ENCODE measurements at places on chromosomes 11 and 22. TPM values are rescaled to one million over a fixed set of nuclear protein-coding genes. Genes with fewer than 3 reads are reported as not detected.
A peak's percentile ranks its signal among the peaks of the same experiment; 100 is the strongest.

GRCh38 chr22:28909375-28909774 is 26.0 kb downstream of the ZNRF3 start:
- DNase-seq: peak; percentile 17
- H3K4me3 ChIP-seq: no peak overlapping the region
- H3K36me3 ChIP-seq: no peaks in the 10 kb centered on the region
- H3K27ac ChIP-seq: no peak overlapping the region
- peaks cover 31% of the 10 kb centered on the region for H3K4me1 ChIP-seq

DNA sequence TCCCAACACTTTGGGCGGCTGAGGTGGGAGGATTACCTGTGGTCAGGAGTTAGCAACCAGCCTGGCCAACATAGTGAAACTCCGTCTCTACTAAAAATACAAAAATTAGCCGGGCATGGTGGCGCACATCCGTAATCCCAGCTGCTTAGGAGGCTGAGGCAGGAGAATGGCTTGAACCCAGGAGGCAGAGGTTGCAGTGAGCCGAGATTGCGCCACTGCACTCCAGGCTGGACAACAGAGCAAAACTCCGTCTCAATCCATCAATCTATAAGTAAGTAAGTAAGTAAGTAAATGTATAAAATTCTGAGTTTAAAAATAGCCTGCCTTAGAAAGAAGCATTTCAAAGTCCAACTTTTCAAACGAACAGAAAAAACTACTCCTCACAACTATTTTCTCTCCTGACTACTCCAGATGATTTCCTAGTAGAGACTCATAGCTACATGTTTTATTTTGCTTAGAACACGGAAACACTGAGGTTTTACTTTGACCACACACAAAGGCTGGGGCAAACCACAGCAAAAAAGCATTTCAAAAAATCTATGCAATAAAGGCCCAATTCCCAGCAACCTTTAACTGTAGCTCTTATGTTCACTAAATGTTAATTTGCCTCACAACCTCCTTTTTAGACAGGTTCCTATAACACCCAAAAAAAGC is 16.3 kb downstream of the SPTY2D1 start:
- no peaks in the 10 kb centered on the region for H3K27me3 ChIP-seq
- H3K4me3 ChIP-seq: peak overlapping the region; percentile 48
- DNase-seq: peak; percentile 64
- peak overlapping the region; percentile 47 for H3K27ac ChIP-seq

DNA sequence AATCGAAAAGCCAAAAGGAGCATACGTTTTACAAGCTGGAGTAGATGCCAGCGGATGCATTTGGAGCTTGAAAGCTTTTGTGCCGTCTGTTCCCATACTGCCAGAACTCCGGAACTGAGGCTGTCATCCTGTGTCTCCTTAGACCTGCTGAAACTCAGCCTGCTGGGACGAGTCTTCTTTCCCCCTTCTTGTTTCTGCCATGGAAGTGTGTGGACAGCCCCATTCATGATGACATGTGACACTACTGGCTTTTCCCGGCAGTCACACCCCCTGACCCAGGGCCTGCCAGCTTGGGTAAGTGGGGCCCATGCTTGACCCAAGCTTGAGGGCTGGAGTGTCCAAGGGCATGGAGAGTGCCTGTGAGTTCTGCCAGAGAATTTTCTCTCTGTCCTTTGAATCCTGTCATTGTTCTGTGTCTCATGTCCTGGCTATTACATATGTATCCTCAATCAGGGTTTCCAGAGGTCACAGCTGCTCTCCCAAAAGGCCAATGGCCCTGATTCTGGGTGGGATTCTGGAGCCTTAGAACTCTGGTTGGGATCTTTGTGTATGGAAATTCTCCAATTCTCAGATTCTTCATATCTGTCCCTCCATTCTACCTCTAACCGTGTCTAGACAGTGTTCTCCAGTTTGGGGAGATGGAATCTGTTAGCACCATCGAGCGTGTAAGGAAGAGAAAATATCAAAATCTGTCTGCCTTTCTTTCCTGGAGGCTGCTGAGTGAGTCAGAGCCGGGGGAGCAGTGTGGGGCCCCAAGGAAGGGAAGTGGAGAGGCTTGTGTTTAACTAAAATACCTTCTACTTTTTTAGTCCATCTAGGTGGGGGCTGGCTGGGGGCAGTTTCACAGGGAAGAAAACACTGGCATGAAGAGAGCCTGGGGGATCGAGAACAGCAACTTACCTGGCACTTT is 73.2 kb downstream of the KIAA1671 start:
- peak; percentile 15 for DNase-seq
- peaks cover 37% of the 10 kb centered on the region for H3K4me1 ChIP-seq
- peak overlapping the region; percentile 20 for H3K4me3 ChIP-seq
- H3K36me3 ChIP-seq: peaks cover 3% of the 10 kb centered on the region
- H3K27me3 ChIP-seq: no peaks in the 10 kb centered on the region

DNA sequence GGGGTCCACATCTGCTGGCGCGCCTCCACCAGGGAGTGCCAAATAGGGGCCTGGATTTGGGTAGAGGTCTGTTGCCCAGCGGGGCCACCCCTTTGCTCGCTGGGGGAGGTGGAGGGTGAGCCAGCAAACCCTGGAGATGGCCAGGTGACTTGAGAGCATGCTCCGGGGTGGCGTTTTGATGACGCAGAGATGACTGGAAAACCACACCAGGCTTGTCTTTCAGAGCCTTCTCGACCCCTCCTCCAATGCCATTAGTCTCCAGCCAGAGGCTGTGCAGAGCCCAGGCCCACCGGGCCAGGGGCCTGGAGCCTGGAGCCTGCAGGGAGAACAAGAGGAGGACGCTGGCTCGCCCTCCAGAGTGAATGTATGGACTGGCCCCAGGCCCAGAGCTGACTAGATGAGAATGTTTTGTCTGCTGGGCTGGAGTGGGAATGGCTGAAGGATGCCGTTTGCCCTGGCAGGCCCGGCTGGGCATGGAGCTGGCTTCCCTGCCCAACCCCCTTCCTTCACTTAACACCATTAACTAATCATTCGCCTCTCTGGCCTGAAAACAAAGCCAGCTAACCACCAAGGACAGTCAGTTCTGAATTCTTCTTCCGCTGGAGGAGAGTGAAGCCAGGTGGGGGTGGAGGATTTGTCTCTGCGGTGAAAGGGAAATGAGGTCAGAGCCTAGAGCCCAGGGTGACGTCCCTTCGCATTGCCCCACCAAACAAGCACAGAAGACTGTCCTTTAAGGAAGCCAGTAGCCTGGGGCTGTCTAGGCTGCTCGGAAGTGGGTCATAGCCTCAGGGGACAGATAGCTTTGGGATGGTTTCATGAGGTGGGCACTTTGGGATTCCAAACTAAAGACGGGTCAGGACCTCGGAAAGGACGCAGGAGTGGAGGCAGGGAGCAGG is 1.6 kb upstream of the MCAM start:
- DNase-seq: no peak
- H3K4me1 ChIP-seq: peaks cover 47% of the 10 kb centered on the region
- H3K36me3 ChIP-seq: no peaks in the 10 kb centered on the region
- H3K27ac ChIP-seq: peak overlapping the region; percentile 71
- no peak overlapping the region for H3K4me3 ChIP-seq
- peaks cover 43% of the 10 kb centered on the region for H3K27me3 ChIP-seq

DNA sequence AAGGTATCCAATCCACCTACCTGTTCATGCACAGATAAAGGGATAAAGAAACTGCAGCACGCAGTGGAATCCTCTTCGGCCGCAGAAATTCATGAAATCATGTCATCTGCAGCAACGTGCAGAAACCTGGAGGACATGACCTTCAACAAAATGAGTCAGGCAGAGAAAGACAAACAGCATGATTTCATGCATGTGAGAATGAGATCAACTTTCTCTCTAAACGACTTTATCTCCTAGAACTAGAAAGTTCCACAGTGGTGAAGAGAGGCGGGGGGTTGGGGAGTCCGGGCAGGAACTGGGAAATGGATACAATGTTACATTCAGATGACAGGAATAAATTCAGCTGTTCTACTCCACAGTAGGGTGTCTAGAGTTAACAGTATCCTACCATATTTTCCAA is 9.9 kb downstream of the RGL4 start:
- H3K4me1 ChIP-seq: peaks cover 85% of the 10 kb centered on the region
- H3K27ac ChIP-seq: no peak overlapping the region
- H3K27me3 ChIP-seq: no peaks in the 10 kb centered on the region
- DNase-seq: no peak
- no peak overlapping the region for H3K4me3 ChIP-seq

DNA sequence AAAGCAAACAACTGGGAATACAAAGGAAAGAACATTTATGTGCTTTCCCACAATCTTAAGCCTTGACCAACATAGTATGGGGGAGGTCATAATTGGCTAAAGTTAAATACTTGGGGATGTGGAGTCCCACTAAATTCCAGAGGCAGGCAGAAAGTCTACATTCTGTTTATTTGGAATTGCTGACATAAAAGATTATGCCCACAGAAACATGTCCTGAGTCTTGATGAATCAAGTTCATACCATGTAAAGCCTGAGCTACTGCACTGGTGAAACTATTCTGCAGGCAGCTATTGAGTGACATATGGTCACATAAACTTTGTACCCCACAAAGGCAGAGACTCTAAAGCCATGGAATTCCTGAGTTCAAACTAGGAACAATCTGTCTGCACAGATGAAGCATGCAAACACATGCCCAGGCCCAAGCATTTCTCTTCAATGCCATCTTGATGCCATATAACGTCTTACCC is 69.9 kb upstream of the CHRM4 start:
- peaks cover 9% of the 10 kb centered on the region for H3K4me1 ChIP-seq
- H3K4me3 ChIP-seq: no peak overlapping the region
- no peak overlapping the region for H3K27ac ChIP-seq
- H3K36me3 ChIP-seq: peaks cover 2% of the 10 kb centered on the region

DNA sequence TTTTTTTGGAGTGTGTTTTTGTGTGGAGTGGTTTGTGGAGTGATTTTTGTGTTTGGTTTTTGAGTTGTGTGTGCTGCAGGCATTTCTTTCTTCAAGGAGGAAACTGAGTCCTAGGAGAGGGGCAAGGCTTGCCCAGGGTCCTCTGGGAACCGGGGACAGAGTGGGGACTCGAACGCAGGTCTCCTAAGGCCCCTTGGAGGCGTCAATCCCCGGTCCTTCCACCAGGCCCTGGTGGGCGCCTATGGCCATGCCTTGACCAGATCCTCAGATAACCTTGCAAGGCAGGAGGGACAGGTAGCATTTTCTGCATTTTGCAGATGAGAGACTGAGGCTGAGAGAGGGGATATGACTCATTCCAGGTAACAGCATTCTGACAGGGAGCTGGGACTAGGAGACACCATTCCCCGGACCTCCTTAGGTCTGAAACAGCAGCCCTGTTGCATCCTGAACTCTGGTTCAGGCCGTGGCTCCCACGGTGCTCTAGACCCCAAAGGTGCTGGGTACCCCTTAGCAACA is 39.1 kb downstream of the MYO7A start:
- no peaks in the 10 kb centered on the region for H3K36me3 ChIP-seq
- H3K4me3 ChIP-seq: no peak overlapping the region
- no peaks in the 10 kb centered on the region for H3K4me1 ChIP-seq
- no peak overlapping the region for H3K27ac ChIP-seq
- no peak for DNase-seq

DNA sequence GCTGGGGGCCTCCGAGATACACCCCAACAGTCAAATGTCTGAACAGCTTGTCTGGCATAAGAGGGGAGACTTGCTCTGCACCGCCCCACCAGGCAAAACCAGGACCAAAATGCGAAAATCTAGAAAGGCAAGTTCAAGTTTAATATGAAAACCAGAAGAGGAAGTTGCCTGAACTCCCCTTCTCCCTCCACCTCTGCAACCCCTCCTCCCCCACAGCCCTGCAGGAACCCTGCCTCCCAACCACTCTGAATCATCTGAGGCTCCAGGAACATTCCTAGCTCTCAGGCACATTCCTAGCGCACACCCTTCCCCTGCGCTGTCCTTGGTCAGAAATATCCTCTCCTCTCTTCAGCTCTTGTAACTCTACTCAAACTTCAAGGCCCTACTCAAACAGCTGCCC is 36.7 kb downstream of the ISX start:
- no peaks in the 10 kb centered on the region for H3K4me1 ChIP-seq
- H3K36me3 ChIP-seq: no peaks in the 10 kb centered on the region
- no peak overlapping the region for H3K4me3 ChIP-seq
- DNase-seq: no peak

DNA sequence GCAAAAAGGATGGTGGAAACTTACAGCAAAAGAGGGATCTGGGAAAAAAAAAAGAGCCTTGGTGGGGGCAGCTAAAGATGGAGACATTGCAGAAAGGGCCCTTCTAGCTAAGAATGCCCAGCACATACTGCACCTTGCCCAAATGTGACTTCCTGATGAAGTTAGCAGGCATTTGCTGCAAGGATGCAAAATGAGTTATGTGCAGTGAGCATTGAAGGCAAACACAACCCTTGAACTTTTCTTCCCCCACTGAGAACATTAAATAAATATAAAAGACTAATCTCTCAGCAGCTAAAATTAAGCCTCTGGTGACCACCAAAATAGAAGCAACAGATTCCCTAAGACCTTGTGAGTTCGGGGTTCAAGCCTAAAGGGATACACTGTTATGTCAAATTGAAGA is 129.9 kb downstream of the ARL14EP start:
- no peaks in the 10 kb centered on the region for H3K27me3 ChIP-seq
- no peaks in the 10 kb centered on the region for H3K36me3 ChIP-seq
- no peak overlapping the region for H3K4me3 ChIP-seq

DNA sequence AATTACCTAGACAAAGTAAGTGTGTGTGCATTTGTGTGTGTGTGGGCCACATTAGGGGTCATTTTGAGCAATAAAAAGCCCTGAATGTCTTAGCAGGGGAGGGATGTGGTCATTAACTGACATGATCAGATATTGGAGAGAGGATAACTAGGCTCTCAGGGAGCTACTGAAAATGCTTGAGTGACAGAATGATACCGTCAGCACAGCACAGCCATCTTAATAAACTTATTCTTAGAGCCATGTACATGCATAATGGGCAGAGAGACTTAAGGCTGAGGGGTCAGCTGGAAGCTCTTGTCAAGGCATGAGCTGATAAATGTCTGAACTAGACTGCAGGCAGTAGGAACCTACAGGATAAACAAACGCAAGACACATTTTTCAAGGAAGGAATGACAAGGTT is 239.1 kb upstream of the NCAM1 start:
- no peak overlapping the region for H3K4me3 ChIP-seq
- no peak for DNase-seq
- no peaks in the 10 kb centered on the region for H3K4me1 ChIP-seq
- peaks cover 2% of the 10 kb centered on the region for H3K27me3 ChIP-seq
- no peak overlapping the region for H3K27ac ChIP-seq

DNA sequence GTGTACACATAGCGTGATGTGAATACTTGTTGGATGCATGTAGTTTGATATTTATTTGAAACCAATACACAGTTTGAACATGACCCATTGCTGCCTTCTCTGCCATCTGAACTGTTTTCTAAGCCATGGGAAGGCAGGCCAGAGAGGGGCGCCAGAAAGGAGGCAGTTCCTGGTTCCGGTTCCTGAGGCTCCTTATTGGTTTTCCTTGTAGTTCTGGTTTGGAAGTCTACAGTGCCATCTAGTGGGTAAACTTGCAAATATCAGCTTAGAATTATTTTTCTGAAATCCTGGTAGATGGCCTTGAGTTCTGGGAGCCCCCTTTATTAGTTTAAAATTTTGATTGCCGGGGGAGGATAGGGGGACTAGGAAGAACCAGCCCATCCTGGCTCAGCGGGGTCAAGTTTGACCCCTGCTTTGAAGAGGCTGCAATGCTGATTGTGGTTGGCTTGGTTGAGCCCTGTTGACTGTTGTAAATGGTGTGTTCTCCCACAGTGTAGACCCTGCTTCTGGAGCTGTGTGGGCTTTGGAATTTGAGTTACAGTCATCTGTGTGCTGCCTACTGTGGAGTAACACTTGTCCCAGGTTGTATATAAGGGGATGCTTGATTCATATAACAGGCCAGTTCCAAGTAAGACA is 48.4 kb downstream of the GRAMD1B start:
- no peaks in the 10 kb centered on the region for H3K27me3 ChIP-seq
- H3K27ac ChIP-seq: peak overlapping the region; percentile 25
- peak; percentile 48 for DNase-seq
- no peak overlapping the region for H3K4me3 ChIP-seq

Gene APOA4
- total RNA-seq: not detected

All from activated CD4-positive, alpha-beta T cell treated with anti-CD3 and anti-CD28 coated beads, Interleukin-2, amount 10 ng/mL, durations not matched to agents 7 days and 5 days (primary cell).